ENCODE measurements at places on chromosomes 16 and 17.
A peak's percentile ranks its signal among the peaks of the same experiment; 100 is the strongest.

DNA sequence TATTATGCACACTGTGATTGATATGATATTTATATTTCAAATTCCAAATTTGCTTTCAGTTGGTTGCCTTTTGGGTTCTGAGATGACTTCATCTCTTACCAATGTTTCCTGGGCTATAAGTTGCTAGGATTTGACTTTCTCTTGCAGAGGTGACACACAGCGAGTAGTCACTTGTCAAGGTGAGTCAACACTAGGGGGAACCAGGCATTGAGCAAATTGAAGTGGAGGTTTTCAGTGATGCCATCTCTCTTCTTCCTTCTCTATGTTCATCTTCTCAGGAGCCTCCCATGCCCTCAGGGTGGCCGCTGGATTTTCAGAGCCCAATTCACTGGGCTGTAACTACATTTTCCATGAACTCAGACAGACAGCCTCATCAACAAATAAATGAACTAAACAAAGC is 6.0 kb upstream of the CPD start:
- DNase-seq, result no peak

GRCh38 chr16:75433732-75434413 is 570 bp upstream of the CFDP1 start:
- peak; percentile 58 for DNase-seq

- DNase-seq, result no peak
Observed at GRCh38 chr16:64975821-64976220, 146.0 kb downstream of the CDH11 start.

DNA sequence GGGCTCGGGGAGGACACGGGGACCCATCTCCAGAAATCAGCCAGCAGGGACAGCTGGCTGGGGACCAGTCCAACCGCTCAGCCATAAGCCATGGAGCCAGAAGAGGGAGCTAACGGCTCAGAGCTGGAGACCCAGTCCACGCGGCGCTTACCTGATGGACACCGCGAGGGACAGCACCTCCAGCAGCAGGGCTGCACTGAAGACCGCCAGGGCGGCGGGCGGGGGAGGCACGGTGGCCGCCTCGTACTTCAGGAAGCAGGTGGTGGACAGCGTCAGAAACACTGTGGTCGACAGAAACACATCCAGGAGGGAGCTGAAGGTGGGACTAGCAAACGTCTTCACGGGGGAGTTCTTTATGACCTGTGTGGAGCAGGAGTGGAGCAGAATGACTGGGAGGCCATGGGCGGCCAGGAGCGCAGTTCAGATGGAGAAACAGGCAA is 102.6 kb upstream of the CREBBP start:
- peak; percentile 77 for DNase-seq

GRCh38 chr17:65604070-65604469 is 42.6 kb upstream of the AXIN2 start:
- no peak for DNase-seq

GRCh38 chr17:35804658-35805192 is 4.6 kb upstream of the TAF15 start:
- peak; percentile 65 for DNase-seq

GRCh38 chr17:49406421-49407061 is 8.1 kb downstream of the PHB1 start:
- no peak for DNase-seq

DNA sequence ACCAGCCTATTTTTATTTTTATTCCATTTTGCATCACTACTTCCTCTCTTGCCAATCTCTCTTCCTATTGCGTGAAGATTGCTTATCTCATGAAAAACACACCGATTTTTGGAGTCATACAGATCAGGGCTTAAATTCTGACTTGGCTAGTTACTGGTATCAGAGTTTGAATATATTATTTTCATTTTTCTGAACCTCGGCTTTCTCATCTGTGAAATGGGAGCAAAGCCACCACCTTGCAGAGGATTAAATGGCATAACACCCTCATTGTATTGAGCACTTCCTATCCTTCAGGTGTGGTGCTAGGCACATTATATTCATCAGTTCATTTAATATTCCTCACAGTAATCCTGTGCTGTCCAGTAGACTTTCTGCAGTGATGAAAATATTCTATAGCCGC is 208.8 kb downstream of the HAPSTR1 start:
- no peak for DNase-seq

DNA sequence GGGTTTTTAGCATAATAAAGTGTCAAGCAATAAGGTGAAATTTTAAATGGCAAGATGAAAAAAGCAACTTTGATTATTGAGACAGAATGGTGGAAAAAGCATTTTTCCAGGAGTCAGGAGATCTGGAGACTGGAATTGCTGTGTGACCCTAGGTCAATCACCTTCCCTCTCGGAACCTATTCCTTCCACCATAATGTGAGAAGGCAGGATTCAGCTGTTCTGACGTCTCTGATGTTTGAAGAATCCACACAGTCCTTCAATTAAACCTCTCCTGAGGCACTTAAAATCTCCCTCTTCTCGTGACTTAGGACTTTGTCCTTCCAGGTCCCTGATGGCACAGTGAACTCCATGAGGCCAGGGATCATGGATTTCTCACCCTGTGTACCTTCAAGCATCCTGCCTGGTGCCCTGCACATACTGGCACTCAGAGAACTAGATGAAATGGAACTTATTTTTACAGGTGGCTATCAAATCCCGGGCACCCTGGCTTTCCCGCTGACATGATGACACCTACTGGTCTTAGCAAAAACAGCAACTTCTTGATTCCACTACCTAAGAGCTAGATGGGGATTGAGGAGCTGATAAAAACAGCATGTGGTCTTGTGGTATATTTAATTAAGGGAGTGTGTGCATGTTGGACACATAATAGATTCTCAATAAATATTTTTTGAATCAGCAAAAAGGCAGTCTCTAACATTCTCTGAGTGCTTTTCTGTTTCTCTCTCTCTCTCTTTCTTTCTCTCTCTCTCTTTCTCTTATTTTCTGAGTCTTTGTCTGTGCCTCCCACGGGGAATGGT is 2.3 kb upstream of the CCDC182 start:
- peak; percentile 73 for DNase-seq

GRCh38 chr16:65769055-65769465 is 597.4 kb upstream of the CDH5 start:
- DNase-seq, result no peak

DNA sequence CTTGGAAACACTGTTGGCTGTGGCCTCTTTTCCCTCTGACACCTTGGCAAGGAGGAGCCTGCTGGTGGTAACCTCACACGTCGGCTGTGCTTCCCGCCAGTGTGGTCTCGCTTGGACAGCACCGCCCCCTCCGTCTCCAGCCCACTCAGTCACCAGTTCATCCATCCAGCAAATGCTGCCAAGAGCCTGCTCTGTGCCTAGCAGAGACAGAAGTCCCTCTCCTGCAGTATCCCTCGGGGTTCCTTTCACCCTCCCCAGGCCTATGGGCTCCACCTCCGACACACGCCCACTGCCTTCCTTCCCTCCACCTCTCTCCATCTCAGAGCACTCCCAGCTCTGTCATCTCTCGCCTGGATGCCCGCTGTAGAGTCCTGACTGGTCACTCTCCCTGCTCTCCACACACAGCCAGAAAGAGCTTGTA is 12.3 kb downstream of the CACNG4 start:
- no peak for DNase-seq

GRCh38 chr16:57133031-57133430 is 40.6 kb downstream of the CPNE2 start:
- DNase-seq, result no peak

- DNase-seq, result no peak
Observed at GRCh38 chr17:10036511-10037061, 131.5 kb upstream of the RCVRN start.

- DNase-seq, result no peak
Observed at GRCh38 chr16:27853101-27853500, 210.4 kb downstream of the GSG1L start.

GRCh38 chr16:78189121-78189520 is 89.7 kb downstream of the WWOX start:
- no peak for DNase-seq

- no peak for DNase-seq
Observed at GRCh38 chr17:80807882-80808281, 183.8 kb upstream of the CHMP6 start.

DNA sequence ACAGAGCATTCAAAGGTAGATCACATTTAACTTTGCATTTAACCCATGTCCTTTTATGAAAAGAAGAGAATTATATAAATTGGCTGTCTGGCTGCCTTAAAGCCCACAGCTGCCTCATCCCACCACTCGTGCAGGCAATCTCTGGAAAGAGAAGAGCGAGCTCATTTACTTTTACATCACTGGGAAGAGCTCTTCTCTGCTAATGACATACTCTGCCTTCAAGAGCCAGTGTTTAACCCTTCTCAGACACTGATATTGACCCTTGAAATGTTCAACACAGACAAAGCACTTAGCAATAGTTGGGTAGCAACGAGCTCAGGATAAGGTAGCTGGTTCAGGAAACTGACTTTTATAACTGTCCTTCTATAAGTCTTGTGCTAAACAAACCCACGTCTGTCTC is 6.8 kb downstream of the KRT38 start:
- no peak for DNase-seq

DNA sequence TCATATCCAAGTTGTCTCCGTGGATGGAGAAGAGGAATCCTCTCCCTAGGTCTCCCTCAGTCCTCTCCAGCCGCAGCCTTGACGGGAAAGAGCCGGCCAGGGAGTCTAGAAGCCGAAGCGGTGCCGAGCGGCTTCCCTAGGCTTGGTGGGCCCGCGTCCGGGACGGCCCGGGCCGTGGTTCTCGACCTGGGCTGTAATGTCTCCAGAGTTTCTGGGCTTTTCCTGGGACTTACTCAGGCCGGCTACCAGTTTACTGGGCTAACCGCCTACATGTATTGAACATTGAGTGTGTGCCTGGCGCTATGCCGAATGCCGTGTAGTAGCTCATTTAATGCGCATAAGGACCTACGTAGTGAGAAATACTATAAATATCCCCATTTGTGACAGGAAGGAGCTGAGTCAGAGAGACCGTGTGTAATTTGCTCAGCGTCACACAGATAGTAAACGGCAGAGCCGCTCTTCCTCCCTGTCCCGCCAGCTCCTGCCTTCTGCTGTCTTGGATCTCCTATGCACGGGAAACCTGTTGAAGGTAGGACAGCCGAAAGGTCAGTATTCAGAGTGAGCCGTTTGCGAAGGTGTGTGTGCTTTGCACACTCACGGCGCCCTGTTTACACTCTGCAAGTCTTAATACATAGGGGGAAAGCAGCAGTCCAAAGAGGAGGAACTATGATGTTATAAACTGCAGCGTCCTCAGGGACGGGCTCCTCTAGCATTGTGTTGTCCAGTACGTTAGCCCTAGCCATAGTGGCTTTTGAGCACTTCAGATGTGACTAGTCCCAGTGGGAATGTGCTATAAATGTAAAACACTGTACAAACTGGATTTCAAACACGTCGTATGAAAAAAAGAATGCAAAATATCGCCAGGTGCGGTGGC is 723 bp upstream of the SPAG5 start:
- peak; percentile 14 for DNase-seq

- DNase-seq, result peak; percentile 38
Observed at GRCh38 chr17:81890447-81891302, 711 bp downstream of the ALYREF start.

GRCh38 chr16:31414706-31415105 is 13.5 kb downstream of the COX6A2 start:
- no peak for DNase-seq

GRCh38 chr16:67326472-67327309 is at the start of the genes KCTD19 and LRRC36:
Gene KCTD19 (minus strand): TSS chr16:67326741. CDS start chr16:67326707, 34 bp downstream.
Gene LRRC36 (plus strand): TSS chr16:67326815. CDS start chr16:67326863, 48 bp downstream.
- peak; percentile 99 for DNase-seq

DNA sequence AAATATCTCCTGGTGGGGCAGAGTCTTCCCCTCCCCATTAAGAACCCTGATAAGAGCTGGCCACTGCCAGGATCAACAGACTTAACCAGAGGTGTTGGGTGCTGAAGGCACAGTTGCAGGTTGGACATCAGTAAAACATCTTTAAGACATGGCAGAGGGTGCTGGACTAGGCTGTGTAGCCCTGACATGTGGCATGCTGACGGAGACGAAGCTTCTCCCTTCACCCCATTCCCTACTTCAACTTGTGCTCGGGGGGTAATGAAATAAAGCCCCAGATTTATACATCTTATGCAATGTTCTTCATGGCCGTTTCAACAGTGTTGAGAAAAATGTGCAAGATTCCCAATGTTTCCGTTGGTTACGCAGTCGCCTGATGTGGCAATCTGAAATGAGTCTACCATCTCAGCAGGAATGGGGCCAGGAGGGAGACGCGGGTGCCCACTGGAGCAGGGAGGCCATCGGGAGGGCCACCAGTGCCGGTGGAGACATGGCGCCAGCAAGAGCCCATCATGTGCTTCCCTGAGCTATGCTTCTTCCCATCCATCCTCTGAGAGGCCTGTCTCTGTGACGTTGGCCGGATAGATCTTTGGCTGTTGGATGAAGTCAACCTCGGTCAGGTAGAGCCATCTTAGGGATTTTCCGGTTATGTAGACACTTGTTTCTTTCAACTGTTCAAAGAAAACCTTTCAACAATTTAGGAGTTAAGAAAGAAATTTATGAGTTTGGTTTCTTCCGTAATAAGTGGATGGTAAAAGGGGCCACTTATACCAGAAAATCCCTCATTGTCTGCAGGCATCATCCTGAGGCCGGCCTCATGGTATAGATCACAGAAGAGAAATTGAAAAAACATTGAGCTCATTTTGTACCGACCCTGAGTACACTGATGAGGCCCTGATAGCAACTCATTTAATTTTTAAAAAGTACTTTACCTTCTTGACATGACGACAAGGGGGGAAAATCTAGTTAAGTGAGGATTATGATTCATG is 6.4 kb downstream of the IRF8 start:
- DNase-seq, result no peak

DNA sequence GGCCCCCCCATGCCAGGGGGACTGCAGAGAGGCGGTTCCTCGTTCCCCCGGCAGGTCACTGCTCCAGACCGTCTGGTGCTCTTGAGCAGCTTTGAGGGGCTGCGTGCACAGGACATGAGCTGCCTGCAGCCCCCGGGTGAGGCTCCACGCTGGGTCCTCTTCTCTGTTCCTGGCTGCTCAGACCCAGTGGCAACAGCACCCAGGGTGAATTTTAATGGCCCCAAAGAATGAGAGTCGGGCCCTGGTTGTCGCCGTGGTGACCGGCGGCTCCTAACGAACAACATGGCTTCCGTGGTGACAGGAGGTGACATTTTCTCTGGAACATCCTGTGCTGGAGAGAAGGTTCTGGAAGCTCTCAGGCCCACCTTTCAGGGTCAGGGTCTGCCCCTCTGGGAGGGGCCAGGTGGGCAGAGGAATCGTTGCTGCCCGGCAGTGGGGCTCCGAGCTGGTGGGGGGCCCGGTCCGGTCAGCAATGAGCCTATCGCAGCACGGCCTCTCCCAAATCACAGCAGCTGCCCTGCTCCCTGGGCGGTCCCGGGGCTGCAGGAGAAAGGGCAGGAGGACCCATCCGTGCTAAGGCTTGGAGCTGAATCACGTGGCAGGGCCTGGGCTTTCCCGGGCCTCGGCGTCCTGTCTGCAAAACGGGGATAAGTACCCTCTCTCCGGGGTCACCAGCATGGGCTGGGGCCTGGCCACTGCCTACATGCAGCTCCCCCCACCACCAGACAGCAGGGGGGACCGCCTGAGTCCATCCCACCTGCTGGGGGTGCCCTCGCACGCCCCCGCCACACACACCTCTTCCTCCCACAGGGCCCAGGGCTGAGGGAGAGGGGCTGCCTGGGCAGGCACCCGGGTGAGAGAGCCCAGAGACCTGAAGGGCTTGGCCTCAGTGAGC is 3.4 kb upstream of the C1QTNF8 start:
- no peak for DNase-seq

GRCh38 chr17:64506201-64506575 is at the start of gene DDX5:
Gene DDX5 (minus strand): TSS chr17:64506289. CDS start chr17:64506119, 170 bp downstream.
- DNase-seq, result peak; percentile 95

All from HEK293T (cell line).